ENCODE measurements at places on chromosomes 2 and 18. TPM values are rescaled to one million over a fixed set of nuclear protein-coding genes. Genes with fewer than 3 reads are reported as not detected.

The SLC14A1 gene
- 23.5 TPM for polyA plus RNA-seq

The LOXHD1 gene
- 0.11 TPM for polyA plus RNA-seq

The LRP2 gene
- polyA plus RNA-seq, result not detected

- DNase-seq, result no peak
Observed at GRCh38 chr2:289362-290089, 1.6 kb upstream of the ALKAL2 start.

DNA sequence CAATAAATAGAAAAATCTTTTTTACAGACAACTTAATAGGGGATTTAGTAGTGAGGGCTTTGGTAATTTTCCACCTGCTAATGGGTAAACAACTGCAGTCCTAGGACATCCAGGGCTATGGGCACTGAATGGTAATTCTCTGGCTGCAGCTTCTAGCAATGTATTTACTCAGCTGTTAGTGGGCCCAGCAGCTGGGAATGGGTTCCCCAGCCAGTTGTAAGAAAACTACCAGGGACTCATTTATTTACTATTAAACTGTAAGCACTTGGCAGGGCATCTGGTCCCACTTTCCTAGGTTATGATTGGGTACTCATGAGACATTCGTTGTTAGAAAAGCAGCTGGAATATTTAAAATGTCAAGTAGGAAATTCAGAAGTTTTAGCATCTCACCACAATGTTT lies 363.8 kb upstream of the TRIB2 start:
- no peak for DNase-seq

Data from urinary bladder (tissue), 4 donors.